Parietal lobe (tissue), 2 donors: ENCODE measurements at places on chromosomes 1 and 21. TPM values are rescaled to one million over a fixed set of nuclear protein-coding genes. Genes with fewer than 3 reads are reported as not detected.

Gene ZBTB48
- total RNA-seq: 19.4 TPM

Gene SLC5A3
- total RNA-seq: 79.2 TPM

Gene ACBD3
- 37.2 TPM for total RNA-seq

Gene ALG14
- 4.7 TPM for total RNA-seq

Gene C4BPA
- not detected for total RNA-seq

Gene MATN1
- total RNA-seq: 0.31 TPM

Gene KCNT2
- total RNA-seq: 49.8 TPM

Gene ERICH3
- 36.9 TPM for total RNA-seq

Gene SLC35F3
- total RNA-seq: 1.9 TPM

Gene EVA1B
- 1.6 TPM for total RNA-seq

Gene LCK
- total RNA-seq: not detected

Gene OR2T33
- total RNA-seq: not detected

Gene MECR
- total RNA-seq: 27.2 TPM

Gene TMEM200B
- 0.63 TPM for total RNA-seq

Gene LINGO4
- total RNA-seq: not detected

Gene VHLL
- 1.3 TPM for total RNA-seq

Gene FAM72D
- total RNA-seq: 1.3 TPM

Gene FCRL5
- total RNA-seq: not detected

Gene ATP5PO
- total RNA-seq: 140 TPM

Gene BSND
- total RNA-seq: not detected

Gene GPX7
- 24.7 TPM for total RNA-seq

Gene TAF12
- 12.2 TPM for total RNA-seq

Gene EPHB2
- 57.6 TPM for total RNA-seq

Gene OR2G6
- not detected for total RNA-seq

Gene FCER1G
- 3.8 TPM for total RNA-seq

Gene SMAP2
- 30.0 TPM for total RNA-seq

Gene UTS2
- total RNA-seq: not detected

Gene CRYAA
- not detected for total RNA-seq

Gene MSH4
- total RNA-seq: 1.9 TPM

Gene AHDC1
- total RNA-seq: 27.2 TPM

Gene OR2AJ1
- not detected for total RNA-seq

Gene CFHR4
- total RNA-seq: 0.94 TPM

Gene AGTRAP
- total RNA-seq: 3.8 TPM

Gene MROH9
- total RNA-seq: not detected

Gene CD5L
- not detected for total RNA-seq

Gene COL18A1
- total RNA-seq: 6.3 TPM

Gene SPTA1
- 1.3 TPM for total RNA-seq

Gene PKLR
- not detected for total RNA-seq

Gene NBPF20
- 10.6 TPM for total RNA-seq

Gene CFHR2
- total RNA-seq: not detected

Gene VWA5B1
- 0.63 TPM for total RNA-seq

Gene DCST1
- total RNA-seq: not detected

Gene DNALI1
- total RNA-seq: 11.3 TPM

Gene CACNA1S
- total RNA-seq: not detected

Gene TP73
- total RNA-seq: 0.31 TPM

Gene FBXO28
- total RNA-seq: 54.8 TPM

Gene FLG2
- not detected for total RNA-seq

Gene ACTL8
- not detected for total RNA-seq

Gene CAPZA1
- total RNA-seq: 110 TPM

Gene C1QB
- total RNA-seq: 5.9 TPM

Gene ASTN1
- 130 TPM for total RNA-seq

Gene NR1I3
- total RNA-seq: not detected

Gene TAS1R2
- not detected for total RNA-seq

Gene OPRD1
- total RNA-seq: 0.31 TPM
